ENCODE measurements at places on chromosomes 12 and 14.

GRCh38 chr12:81974762-81975161 is 215.6 kb upstream of the PPFIA2 start:
- no peak for ATAC-seq

DNA sequence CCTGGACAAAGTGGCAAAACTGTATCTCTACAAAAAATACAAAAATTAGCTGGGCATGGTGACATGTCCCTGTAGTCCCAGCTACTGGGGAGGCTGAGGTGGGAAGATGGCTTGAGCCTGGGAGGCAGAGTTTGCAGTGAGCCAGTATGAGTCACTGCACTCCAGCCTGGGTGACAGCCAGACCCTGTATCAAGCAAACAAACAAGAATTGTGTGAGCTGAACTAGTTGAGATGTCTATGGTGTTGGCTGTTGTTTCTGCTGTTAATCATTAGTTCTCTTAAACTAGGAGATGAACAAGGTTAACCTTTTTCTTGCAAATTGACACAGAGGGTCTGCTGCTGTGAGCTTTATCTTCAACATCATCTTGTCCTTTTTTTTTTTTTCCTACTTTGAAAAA is 23.6 kb downstream of the RASSF3 start:
- ATAC-seq, result peak; percentile 73

DNA sequence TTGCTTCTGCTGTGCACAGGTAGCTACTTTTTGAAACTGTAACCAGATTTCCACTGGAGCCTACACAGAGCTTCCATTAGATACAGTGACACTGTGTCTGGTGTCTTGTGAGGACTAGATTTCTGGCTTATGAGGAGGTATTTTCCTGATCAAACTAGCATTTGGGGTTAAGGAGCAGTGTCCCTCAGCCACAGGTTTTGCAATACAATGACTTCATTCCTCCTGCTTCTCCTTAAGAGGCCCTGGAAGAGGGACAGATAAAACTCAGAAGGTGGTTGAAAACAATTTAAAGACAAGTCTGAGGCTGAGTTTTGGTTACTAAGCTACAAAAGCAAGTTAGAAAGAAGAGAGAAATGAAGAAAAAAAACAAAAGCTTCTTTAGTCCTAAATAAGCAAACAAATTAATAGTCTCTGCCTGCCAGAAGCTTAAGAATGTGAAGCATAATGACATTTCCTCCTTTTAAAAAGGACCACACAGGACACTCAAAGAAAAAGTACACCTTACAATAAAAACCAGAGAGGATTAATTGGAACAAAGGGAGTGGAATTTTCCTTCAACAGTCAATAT is 53.0 kb downstream of the PKP2 start:
- ATAC-seq, result no peak

DNA sequence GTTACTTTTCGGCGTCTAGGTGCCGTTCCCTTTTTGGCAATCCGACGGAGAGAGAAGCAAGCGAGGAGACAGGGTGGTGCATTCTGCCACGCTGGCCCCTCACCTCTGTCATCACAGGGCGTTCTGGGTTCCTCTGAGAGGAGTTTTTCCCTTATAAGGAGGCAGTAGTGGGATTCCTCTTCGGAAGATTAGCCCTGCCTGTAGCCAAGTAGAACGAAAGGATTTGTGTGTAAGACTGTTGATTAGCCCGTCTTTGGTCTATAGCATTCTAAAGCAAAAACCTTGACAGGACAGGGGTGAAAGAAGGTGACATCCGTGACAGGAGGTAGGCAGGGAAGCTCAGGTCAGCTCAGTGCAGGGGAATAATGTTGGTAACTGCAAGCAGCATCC is 9.1 kb upstream of the NEMF start:
- ATAC-seq, result peak; percentile 58

GRCh38 chr14:93592786-93593185 is 162.0 kb downstream of the UNC79 start:
- ATAC-seq, result no peak

DNA sequence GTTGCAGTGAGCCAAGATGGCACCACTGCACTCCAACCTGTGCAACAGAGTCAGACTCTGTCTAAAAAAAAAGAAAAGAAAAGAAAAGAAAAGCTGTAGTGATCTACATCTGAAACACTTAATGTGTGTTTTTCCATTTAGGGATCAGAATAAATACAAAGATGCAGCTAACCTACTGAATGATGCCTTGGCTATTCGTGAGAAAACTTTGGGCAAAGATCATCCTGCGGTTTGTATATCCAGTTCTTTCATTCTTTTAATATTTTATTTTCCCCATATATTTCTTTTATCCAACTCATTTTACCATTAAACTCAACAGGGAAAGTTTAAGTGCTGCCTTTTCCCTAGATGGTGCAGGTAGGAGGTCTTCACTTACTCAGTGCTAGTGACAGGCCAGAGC is 40.4 kb downstream of the KLC1 start:
- no peak for ATAC-seq

DNA sequence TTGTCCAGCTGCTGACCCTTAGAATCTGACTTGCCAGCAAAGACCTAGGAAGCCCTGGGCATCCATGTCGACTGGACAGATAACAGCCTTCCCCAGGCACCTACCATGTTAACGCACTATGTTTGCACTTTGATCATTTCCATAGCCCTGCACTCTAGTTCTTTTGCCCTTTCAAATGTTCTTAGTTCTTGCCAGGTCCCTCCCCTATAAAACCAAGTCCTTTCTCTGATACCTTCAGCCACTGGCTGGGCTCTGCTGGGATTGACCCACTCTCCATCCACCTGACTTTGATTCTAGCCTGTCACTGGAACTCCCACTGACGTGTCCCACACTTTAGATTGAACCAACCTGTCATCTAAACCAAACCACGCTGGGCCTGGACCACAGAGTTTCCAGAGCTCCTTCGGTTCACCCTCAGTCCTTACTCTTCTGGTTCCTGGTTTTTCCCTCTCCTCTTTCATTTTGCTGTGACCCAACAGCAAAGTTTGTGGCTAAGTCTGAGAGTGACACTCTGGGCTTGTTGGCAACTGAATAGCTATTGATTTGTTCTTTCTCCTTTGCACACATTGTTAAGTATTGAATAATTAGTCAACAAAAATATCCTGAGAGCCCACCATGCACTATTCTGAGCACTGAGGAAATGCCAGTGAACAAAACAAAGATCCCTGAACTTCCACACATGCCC is 51.8 kb upstream of the STK38L start:
- no peak for ATAC-seq

- no peak for ATAC-seq
These were observed 1.6 kb upstream of the SYNDIG1L start for GRCh38 chr14:74427651-74428050.

DNA sequence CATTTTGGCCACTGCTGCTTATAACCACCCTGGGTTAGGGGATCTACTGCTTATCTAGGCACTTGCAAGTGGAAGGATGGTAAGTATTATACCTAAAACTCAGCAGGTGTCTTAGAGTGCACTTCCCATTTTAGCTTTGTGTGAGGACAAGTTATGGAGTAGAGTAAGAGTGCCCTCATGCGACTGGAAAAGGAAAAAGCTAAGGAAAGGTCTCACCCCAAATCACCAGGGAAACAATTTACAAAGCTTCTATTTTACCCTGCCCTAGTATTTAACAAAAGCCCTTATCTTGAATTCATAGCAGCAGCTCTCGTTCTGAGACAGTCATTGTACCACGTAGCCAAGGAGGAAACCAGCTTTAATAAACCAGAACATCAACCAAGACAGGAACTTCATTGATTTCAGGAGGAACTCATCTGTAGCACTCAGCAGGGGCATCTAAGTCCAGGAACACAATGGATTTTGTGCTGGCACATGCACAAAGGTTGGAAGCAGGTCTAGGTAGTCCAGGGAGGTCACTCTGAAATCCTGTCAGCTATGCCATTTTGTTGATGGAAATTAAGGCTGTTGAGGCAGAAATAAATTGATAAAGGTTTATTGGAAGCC is 2.9 kb downstream of the RDH12 start:
- ATAC-seq, result peak; percentile 94

DNA sequence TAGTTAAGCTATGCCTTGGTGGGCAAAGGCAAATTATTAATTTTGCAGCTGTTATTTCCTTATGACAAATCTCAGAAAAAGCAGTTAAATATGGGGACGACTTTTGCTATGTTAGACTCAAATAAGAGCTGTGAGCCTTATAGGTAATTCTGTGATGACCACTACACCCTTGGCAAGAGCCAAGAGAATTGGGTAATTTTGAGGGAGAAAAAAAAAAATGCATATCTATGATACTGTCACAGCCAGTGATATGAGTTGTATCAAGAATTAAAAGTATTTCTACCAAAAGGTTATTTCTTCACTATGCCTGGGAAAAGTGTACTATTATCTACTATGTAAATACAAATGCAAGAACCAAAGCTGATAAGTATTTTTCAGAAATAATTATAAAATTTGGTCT is 43.9 kb downstream of the SCAF11 start:
- ATAC-seq, result no peak

- ATAC-seq, result no peak
These were observed 463.4 kb upstream of the TMEM132C start for GRCh38 chr12:127803545-127803944.

DNA sequence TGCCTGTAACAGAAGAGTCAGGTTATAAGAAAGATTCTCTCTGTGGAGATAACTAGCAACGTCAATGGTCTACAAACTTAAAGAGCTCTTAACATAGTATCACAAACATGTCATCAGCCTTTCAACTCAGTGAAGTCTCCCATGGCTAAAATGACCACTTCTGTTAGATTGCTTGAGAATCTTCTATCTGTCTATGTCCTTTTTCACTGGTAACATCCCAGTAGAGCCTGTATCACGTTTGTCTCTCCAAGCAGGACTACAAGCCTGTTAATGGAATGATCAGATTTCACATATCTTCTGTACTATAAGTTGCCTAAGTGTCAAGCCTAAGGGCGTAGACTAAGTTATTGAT is 50.7 kb downstream of the SLC2A13 start:
- no peak for ATAC-seq

DNA sequence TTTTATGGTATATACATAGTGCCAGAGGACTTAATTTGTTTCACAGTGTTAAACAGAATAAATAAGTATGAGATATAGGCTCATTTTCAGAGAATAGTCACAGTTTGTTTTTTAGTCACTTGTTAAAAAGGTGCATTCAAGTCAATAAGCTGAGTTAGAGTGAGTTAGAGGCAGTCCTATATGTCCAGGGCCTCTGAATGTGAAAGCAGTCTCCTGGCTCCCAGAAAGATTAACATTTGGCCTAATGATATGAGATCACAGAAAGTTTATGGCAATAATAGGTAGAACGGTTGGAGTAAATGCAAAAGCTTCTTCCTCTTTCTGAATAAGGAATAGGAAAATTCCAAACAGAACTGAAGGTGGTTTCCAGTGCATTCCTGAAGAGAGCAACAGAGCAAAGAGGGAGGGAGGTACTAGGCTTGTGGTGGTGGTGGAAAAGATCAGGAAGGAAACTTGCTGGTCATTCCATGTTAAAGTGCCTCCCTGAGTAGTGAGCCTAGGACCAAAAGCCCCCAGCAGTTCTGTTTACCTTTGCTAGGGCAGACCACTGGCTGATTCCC is 54.4 kb downstream of the SLC38A4 start:
- ATAC-seq, result peak; percentile 55

GRCh38 chr14:20866194-20866593 is 25.0 kb upstream of the RNASE3 start:
- ATAC-seq, result no peak

DNA sequence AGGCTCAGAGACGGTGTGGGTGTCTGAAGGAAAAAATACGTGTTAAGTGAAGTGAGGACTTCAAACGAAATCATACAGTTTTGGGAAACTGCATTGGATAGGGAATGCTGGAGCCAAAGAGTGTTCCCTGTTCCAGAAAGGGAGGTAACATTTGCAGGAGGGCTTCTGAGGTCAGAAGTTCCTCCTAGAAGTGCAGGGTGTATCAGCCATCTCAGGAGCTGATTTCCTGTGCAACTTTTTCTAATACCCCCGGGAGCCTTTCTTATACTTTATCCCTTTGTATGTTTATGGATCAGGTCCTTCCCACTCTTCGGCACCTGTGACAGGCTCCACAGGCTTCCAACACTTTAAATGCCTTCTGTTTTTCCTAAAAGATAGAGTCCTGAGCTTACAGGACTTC is 24.9 kb downstream of the ZNF664 start:
- ATAC-seq, result no peak

DNA sequence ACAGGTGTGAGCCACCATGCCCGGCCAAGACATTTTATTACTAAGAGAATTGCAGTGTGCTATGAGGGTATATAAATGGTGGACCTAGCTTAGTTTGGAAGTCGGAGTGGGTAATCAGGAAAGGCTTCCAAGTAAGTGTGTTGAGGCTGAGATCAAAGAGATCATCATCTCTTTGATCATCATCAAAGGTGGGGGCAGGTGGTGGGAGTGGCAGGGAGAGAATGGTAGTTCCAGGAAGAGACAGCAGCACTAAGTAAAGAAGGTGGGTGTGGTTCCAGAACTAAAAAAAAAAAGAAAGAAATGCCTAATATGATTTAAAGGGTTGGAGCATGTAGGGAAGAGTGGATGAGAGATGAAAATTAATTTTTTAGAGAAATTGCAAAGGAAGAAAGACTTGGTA is 14.7 kb downstream of the SLC4A8 start:
- no peak for ATAC-seq

DNA sequence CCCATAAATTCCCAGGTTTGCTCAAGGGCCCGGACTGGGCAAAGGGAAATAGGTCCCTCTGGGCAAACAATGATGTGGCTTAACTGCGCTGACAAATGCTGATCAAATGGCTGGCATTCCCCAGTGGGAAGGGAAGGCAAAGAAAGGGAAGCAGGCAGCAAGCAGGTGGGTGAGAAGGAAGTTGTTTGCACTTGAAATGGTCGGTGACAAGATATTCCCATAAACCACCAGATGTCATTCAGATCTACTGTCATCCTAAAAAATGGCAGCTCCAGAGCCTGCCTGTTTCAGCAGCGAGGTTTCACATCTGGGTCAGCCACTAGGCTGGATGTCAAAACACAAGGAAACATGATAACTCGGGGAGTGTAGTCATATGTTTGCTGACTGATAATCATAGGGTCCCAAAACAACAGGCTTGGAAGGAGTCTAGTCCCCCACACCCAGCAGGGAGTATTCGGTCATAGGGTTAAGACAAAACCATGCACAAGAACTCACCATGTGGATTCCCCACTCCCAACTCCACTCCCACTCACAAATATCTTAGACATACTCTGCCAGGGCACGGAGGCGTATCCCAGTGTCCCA is 37.9 kb upstream of the MDM1 start:
- no peak for ATAC-seq

All from SK-N-SH treated with all-trans-retinoic acid at 6 μM for 48 hours (cell line).